Central memory CD8-positive, alpha-beta T cell (primary cell): ENCODE measurements at places on chromosomes 6 and 20.

- DNase-seq: no peak
These were observed 873.5 kb downstream of the EPHA7 start for GRCh38 chr6:92545861-92546260.

DNA sequence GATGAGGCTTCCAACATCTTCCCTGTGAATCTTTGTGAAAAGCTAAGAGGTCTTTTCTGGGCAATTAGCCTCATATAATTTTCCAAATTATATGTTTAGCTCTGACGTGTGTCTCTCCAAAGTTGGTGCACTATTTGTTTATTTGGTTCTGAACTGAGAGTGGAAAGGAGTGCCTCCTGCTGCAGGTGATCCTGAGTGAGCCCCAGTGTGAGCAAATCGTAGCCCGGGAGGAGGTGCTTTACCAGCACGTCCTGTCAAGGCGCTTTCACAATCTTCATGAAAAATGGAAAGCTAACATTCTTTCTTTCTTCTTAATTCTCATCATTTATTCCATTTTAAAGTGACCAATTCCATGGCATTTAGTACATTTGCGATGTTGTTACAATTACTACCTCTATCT, 231.9 kb downstream of the BMP2 start:
- DNase-seq: no peak

- DNase-seq: no peak
These were observed 157.8 kb upstream of the SALL4 start for GRCh38 chr20:51960047-51960675.

GRCh38 chr20:546353-546752, 2.8 kb upstream of the CSNK2A1 start:
- DNase-seq: no peak

DNA sequence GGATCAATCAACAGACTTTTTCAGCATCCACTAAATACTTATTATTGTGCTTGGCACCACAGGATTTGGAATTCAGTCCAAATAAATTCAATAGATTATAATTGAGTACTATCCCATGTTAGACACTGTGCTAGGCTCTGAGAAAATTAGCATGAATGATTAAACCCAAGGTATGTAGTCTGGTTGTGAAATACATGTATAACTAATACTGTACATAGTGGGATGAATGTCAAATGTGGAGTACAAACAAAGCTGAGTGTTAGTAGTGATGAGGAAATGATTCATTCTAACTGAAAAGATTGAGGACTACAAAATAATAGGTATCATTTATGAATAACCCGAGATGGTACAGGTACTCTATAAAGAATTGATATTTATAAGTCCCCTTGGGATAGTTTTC, 111.9 kb upstream of the FLRT3 start:
- no peak for DNase-seq

DNA sequence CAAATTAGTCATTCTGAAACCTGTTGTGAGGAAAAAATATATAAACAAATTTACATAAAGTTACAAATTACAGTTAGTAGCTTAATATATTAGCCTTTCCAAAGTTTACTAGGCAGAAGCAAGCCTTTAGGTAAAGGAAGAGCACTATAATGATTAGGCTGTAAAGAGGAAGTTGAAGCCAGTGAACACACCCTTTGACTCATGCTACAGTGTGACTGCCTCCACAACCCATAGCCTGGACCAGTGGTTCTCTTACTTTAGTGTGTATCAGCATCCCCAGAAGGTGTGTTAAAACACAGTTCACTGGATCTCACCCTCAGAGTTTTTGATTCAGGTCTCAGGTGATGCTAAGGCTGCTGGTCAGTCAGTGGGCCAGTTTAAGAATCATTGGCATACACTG, 91.4 kb upstream of the DEFB112 start:
- no peak for DNase-seq
